ENCODE measurements at places on chromosomes 5 and 9.
A peak's percentile ranks its signal among the peaks of the same experiment; 100 is the strongest.

- DNase-seq = no peak
These were observed 55.9 kb downstream of the NSUN2 start for GRCh38 chr5:6576861-6577501.

- no peak for DNase-seq
These were observed 9.7 kb downstream of the NREP start for GRCh38 chr5:111747337-111747736.

GRCh38 chr5:172453206-172453985 lies 929 bp downstream of the SH3PXD2B start:
- DNase-seq = no peak

GRCh38 chr5:38381361-38381760 lies 123.0 kb downstream of the EGFLAM start:
- DNase-seq = no peak

GRCh38 chr5:168502563-168503237 lies 16.4 kb downstream of the RARS1 start:
- DNase-seq = no peak

DNA sequence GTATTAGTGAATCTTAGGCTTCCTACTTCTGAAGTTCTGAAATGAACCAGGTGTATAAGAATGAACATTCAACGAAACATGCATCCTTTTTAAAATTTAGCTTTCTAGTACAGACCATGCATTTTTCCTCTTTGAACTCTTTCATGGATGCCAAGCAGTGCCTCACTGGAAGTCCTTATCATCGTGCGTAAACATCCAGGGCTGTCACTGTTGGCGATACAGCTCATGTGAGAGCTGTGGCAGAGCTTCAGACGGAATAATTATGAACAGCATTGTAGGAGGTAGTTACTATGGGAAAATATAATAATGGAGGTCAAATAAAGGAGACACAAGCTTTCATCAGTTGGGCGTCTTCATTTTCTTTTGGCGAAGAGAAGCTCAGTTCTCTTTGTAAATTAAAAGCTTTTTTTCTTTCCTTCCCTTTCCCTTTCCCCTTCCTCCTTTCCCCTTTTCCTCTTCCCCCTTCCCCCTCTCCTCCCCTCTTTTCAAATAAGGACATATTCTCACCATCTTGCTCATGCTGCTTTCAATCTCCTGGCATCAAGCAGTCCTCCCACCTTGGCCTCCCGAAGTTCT lies 167.3 kb downstream of the KDM4C start:
- DNase-seq = no peak

- DNase-seq = no peak
These were observed 101.2 kb downstream of the NLN start for GRCh38 chr5:65823204-65823603.

DNA sequence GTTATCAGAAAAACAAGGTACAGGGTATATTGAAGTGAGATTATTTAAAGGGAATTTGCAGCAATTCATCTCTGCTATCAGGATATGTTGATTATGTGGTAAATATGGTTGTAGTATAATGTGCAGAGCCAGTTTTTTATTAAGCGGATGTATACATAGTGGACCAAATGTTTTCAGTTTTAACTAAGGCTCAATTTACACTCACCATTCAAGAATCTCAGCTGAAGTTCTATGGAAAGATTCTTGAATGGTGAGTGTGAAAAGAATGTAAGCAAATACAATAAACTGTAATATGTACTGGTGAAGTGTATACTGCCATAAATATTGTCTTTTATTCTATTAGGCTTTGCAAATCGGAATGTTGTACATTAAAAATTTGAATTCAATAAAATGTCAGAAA lies 895.9 kb upstream of the CDH10 start:
- DNase-seq = no peak

GRCh38 chr9:137484551-137485315 lies 25.6 kb upstream of the NSMF start:
- no peak for DNase-seq

DNA sequence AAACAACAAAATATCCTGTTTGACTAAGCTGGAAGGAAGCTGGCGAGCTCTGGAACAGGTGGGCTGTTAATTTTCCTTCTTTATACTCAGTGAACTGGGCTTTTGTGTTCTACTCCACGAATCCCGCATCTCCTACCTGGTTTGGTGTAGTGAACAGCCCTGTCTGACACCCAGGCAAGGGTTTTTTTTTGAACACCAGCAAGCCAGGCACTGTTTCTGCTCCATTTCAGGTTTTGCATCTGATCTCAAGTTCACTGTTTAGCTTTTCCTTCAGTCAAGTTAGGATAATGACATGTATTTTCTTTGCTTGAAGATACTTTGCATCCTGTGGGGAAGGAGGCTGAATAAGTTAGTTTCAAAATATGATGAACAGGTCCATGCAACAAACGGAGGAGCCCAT lies 204.5 kb downstream of the SEMA6A start:
- DNase-seq = no peak

GRCh38 chr9:114302727-114303126 lies 20.2 kb upstream of the ORM1 start:
- DNase-seq = no peak

DNA sequence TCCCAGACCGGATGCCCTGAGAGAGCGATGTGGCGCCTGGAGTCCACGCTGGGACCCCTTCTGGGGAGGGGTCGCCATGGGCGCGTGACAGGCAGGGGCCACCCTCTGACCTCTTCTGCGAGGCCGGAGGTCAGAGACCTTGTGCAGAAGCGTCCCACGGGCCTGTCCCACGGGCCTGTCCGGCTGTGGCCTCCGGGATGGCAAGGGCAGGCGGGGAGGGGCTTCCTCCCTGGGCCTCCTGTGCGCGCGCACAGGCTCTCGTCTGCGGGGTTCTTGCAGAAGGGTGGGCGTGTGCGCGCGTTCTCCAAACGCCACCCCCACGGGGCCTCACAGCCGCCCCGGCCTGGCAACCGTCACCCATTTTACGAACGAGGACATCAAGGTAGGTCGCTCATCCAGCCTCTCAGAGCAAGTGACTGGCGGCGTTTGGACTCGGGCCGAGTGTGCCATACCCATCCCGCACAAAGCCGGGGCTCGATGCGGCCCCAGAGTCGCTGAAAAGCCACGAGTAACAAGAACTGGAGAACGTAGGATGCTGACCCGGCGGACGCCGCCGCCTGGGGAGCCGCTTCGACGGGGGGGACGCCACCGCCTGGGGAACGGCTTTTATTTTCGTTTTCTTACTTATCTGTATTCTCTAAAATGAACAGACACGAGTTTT lies 897 bp downstream of the AHRR start:
- DNase-seq = peak; percentile 23

DNA sequence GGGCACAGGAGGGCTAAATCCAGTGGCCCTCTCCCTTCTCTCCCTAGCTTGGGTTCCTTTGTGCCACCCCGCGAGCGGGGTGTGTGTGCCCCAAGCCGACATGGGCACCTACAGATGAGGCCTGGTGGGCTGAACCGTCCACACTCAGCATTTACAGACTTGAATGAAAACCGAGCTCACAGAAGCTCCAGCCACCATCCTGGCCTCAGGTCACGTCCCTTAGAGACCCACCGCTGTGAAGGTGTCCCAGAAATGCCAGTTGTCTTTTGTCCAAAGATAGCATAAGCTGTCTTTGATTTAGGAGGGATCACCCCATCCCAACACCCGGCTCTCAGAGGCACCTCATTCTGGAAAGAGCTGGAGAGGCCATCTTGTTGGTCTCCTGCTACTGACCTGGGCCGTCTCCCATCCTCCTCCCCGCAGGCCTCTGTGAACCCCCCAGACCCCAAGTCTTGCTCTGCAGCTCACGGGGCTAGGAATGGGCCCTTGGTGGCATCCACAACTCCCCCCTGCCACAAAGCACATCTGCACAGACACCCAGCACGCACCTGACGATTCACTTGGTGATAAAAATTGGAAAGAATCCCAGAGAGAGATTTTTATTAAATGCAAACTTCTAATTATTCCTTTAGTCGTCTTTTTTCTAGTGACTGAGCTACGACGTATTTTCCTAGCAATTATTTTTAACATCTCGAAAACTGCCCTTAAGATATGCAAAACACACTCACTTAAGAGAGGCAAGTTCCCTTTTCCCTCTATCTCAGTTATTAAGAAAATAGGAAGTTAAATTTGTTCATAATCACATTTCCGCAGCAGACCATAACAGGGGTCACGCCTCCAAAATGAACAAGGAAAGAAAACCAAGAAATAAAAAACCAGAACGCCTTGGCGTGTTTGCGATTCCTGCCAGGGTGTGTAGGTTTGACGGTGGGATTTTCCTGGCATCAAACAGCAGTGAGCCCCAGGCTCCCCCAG lies 80.5 kb upstream of the LMX1B start:
- DNase-seq = no peak
